ENCODE measurements at places on chromosomes 3 and 15.
A peak's percentile ranks its signal among the peaks of the same experiment; 100 is the strongest.

DNA sequence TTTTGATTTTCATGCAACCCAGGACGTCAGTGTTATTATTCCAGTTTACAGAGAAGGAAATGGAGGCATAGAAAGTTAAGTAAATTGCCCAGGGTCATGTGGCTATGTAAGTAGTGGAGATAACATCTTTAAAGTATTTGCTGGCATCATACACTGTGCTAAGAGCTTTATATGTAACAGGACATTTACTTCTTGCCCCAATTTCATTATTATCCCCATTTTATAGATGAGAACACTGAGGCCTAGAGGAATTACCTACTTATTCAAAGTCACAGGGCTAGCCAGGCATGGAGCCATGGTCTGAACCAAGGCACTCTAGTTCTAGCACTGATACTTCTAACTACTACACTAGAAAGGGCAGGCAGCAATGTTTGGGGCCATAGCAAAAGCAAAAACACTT is 107.3 kb upstream of the ANKRD28 start:
- no peak for DNase-seq

- DNase-seq = no peak
Observed at GRCh38 chr3:116512281-116512680, 67.0 kb upstream of the LSAMP start.

- no peak for DNase-seq
Observed at GRCh38 chr3:17742880-17743657, 638 bp upstream of the TBC1D5 start.

DNA sequence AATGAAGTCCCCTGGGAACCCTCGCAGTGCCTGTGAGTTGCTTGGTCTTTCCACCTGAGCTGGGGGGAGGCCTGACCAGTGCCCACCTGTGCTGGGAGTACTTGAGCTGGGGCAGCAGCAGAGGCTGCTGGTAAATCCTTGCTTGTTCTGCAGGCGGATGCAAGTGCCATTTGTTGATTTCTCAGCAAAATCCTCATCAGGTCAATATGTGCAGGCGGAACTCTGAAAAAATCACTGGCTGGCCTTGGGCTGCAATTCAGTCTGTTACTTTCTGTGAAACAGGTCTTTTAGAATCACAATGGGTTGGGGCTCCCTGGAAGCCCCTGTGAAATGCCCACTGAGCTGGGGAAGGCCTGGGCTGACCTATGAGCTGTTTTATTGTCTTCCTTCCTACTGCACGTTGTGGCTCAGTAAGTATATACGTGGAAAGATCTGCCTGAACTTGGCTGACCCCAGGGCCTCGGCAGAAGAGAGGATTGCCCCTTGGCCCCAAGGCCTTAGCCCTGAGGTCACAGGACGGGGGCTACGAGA is 182.0 kb upstream of the RGMA start:
- no peak for DNase-seq

GRCh38 chr3:170270282-170270881 is 48.2 kb downstream of the PRKCI start:
- no peak for DNase-seq

DNA sequence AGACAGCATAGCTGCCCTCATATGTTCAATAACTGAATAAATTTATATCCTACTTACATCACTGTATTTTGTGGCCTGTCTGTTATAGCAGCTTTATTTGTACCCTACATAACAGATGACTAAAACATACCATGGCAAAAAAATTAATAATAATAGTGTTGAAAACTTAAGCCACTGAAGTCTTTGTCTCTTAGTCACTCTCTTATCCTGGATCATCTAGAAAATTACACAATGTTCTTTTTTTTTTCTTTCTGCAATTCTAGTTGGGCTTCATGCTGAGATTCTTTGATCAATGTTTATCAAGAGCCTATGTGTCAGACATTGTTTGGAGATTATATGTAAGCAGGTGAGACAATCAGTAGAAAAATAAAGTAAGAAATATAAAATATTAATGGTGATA is 519.3 kb upstream of the ARPP21 start:
- no peak for DNase-seq

DNA sequence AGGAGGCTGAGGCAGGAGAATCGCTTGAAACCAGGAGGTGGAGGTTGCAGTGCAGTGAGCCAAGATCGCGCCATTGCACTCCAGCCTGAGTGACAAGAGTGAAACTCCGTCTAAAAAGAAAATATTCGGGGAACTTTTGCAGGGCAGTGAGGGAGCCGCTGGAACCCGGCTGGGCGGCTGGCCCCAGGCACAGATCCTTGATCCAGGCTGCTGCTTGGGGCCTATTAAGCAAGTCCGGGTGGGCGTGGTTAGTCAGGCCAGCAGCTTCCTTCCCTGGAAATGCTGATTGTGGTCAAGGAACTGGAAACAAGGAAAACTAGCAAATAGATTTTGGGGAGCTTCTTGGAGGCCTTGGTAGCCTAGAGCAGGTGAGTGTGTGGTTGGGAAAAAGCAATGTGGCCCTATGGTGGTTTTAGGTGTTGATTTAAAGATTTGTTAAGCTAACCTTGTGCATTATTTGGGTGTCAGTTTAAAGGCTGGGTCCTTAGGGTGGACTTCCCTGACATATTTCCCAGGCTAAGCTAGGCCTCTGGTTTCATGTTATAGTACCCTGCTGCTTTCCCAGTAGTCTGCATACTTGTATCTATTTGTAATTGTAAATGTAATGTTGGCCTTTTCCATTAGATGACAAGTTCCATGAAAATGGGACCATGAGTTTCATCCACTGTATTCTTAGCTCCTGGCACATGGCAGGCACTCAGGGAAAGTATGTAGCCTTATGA is 17.7 kb upstream of the SNX22 start:
- no peak for DNase-seq

DNA sequence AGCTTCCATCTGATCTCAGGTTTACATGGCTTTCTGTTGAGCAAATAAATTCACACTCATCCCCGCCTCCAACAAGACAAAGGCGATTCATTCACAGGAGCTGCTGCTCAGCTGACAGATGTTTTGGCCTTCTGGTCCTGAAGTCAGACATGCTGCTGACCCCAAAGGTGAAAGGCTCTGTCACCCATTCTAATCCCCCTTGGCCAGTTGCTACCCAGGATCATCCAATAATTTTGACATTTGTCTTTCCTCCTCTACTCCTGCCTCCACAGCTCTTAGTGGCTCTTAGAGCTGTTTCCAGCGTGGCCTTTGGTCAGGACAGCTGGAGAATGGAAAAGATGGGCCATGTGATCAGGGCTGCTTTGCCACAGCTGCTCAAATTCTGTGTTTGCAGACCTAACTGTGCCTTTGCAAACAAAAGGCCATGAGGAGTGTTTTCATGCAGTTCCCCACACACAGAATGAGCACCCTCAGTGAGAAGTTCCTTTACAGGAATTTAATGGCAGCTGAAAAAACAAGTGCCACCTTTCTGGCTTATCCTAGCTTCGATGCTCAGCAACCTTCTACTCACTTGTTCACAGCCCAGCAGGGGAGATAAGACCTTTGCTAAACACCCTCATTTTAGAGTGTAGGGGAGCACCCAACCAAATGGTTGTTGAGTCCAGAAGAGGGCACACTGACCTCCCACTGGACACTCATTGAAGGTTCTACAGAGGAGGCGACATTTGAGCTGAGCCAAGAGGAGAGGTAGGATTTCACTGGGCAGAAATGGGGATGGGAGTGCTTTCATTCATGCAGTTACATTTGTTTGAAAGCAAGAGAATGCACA is 39.0 kb downstream of the CYP19A1 start:
- DNase-seq = no peak

- peak; percentile 91 for DNase-seq
Observed at GRCh38 chr3:58526515-58526957, 10.5 kb downstream of the ACOX2 start.

DNA sequence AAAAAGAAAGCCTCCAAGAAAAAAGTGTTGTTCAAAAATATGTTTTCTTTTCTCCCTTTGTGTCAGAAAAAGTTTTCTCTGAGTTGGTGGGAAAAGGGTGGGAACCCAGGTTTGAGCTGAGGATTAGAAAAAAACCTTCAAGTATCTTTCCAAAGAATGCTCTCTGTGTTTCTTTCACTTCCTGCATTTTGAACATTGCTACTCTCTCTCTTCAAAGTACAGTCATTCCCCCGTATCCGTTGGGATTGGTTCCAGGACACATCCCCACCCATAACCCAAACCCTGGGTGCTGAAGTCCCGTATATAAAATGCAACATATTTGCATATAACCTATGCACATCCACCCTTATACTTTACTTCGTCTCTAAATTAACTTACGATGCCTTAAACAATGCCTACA is 139.6 kb downstream of the TMCO5A start:
- peak; percentile 60 for DNase-seq

- no peak for DNase-seq
Observed at GRCh38 chr15:71646767-71647486, 163.4 kb upstream of the NR2E3 start.

DNA sequence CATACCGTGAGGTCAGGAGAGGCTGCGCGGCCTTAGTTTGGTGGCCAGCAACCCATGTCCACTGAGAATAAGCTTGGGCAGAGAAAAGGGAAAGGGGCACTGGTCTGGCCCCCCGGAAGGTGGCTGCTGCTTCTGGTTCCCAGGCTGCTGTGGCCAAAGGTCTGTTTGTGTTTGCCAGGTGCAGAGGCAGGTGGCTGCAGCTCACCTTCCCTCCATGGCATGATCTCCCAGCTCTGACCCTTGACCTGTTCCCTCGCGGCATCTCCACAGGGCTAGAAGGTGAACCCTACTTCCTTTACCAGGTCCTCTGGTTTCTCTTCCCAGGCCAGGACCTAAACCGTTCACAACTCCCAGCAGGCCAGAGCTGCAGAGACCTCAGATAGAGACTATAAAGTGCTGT is 13.8 kb downstream of the VPS18 start:
- DNase-seq = no peak

GRCh38 chr3:185896636-185897035 is 41.2 kb downstream of the TRA2B start:
- no peak for DNase-seq

- no peak for DNase-seq
Observed at GRCh38 chr3:144106970-144107369, 135.3 kb downstream of the DIPK2A start.

- no peak for DNase-seq
Observed at GRCh38 chr3:127700406-127700805, 27.7 kb downstream of the ABTB1 start.

DNA sequence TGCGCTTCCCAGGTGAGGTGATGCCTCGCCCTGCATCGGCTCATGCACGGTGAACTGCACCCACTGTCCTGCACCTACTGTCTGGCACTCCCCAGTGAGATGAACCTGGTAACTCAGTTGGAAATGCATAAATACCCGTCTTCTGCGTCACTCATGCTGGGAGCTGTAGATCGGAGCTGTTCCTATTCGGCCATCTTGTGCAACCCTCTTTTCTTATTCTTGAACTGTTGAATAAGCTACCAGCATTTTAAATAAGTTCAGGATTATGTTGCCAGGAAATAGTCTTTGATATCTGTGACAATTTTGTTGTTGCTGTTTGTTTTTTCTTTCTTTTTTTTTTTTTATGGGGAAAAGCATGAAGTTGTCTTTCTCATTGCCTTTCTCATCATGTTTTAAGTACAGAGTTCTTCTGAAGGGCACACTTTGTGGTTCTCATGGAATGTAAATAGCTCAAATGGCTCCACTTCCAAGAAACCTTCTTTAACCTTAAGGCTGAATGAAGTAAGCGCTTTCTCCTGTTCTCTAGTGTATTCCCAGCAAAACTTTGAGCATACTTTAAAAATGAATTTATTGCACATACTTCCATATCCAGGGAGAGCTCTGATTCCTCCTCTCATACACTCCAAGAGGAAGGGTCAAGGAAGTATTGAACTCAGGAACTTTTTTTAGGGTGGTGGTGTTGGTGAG is 468.0 kb upstream of the TBL1XR1 start:
- peak; percentile 31 for DNase-seq

- DNase-seq = peak; percentile 68
Observed at GRCh38 chr15:48566668-48567067, 78.8 kb downstream of the FBN1 start.

DNA sequence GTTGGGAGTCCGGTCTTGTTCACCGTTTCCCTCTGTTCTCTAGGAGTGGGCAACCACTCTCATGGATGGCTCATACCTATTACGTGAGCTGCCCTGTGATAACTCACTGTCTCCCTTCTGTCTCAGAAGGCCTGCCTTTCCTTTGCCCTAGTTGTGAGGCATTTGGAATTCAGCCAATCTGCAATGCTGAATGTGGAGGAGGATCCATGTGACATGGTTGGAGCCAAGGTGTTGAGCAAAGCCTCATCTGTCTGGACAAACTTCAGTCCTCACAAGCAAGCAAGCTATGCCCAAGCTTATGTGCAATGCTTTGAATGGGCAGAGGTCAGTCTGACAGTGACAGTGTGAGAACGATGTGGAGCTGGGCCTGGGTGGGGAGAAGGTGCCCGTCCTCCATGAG is 37.8 kb upstream of the ATP10A start:
- peak; percentile 36 for DNase-seq

All from fibroblast of skin of right quadriceps (primary cell).